Epithelial cell of alveolus of lung (primary cell): ENCODE measurements at places on chromosomes 16 and 17. TPM values are rescaled to one million over a fixed set of nuclear protein-coding genes. Genes with fewer than 3 reads are reported as not detected.

The KRT33B gene
- not detected in 2 replicates for total RNA-seq

The SAMD14 gene
- total RNA-seq = 7.4 and 10.7 TPM in 2 replicates

The NF1 gene
- total RNA-seq = 26.5 and 33.0 TPM in 2 replicates

The ADAP2 gene
- total RNA-seq = 2.1 and 2.8 TPM in 2 replicates

The SHCBP1 gene
- total RNA-seq = 4.3 and 22.5 TPM in 2 replicates

The RAB37 gene
- 0.26 and 7.7 TPM in 2 replicates for total RNA-seq

The PRSS8 gene
- 4.1 TPM in 1 of 2 replicates, not detected in the other for total RNA-seq

The SLC5A2 gene
- not detected in 2 replicates for total RNA-seq

The PRR15L gene
- total RNA-seq = 0.26 TPM in 1 of 2 replicates, not detected in the other

The OTOP2 gene
- total RNA-seq = not detected in 2 replicates

The LRRC36 gene
- 0.13 TPM in 1 of 2 replicates, not detected in the other for total RNA-seq

The TGFB1I1 gene
- 132 and 212 TPM in 2 replicates for total RNA-seq

The CTRB2 gene
- total RNA-seq = not detected in 2 replicates

The ARL5C gene
- total RNA-seq = not detected in 2 replicates

The GFAP gene
- 0.08 and 0.26 TPM in 2 replicates for total RNA-seq

The ZG16 gene
- total RNA-seq = not detected in 2 replicates

The SLC9A5 gene
- total RNA-seq = 0.65 and 3.0 TPM in 2 replicates

The HBA2 gene
- 0.91 TPM in 1 of 2 replicates, not detected in the other for total RNA-seq

The FAM171A2 gene
- total RNA-seq = 7.9 and 23.6 TPM in 2 replicates

The TK1 gene
- 64.4 and 183 TPM in 2 replicates for total RNA-seq

The LUC7L gene
- 24.6 and 84.8 TPM in 2 replicates for total RNA-seq

The CACNG4 gene
- 0.26 TPM in 1 of 2 replicates, not detected in the other for total RNA-seq

The NPB gene
- 0.26 and 0.48 TPM in 2 replicates for total RNA-seq

The TP53TG3 gene
- total RNA-seq = not detected in 2 replicates

The KIF18B gene
- total RNA-seq = 8.0 and 12.4 TPM in 2 replicates

The COQ9 gene
- total RNA-seq = 27.2 and 44.6 TPM in 2 replicates

The TMUB2 gene
- total RNA-seq = 20.0 and 32.7 TPM in 2 replicates

The RABEP1 gene
- total RNA-seq = 23.7 and 24.8 TPM in 2 replicates

The EPN3 gene
- 0.08 and 0.26 TPM in 2 replicates for total RNA-seq

The ZFP3 gene
- total RNA-seq = 1.0 and 1.3 TPM in 2 replicates

The SMG6 gene
- 77.8 and 81.3 TPM in 2 replicates for total RNA-seq

The AIPL1 gene
- not detected in 2 replicates for total RNA-seq

The CMTM2 gene
- total RNA-seq = not detected in 2 replicates

The MPO gene
- total RNA-seq = under 0.01 and 0.08 TPM in 2 replicates

The C17orf78 gene
- total RNA-seq = not detected in 2 replicates

The MVP gene
- 290 and 371 TPM in 2 replicates for total RNA-seq

The ELMO3 gene
- total RNA-seq = 1.4 and 2.3 TPM in 2 replicates

The NEUROD2 gene
- total RNA-seq = not detected in 2 replicates

The NUDT7 gene
- 9.7 and 10.7 TPM in 2 replicates for total RNA-seq

The AURKB gene
- total RNA-seq = 23.6 and 53.7 TPM in 2 replicates

The SSTR5 gene
- 0.32 TPM in 1 of 2 replicates, not detected in the other for total RNA-seq

The TAOK2 gene
- total RNA-seq = 29.0 and 56.0 TPM in 2 replicates

The TBC1D3E gene
- total RNA-seq = not detected in 2 replicates

The IRX5 gene
- total RNA-seq = 1.3 TPM in 1 of 2 replicates, not detected in the other
